Activated naive CD8-positive, alpha-beta T cell treated with anti-CD3 and anti-CD28 coated beads, Interleukin-2, amount 50 U/mL, for 24 hours (primary cell): ENCODE measurements at places on chromosomes 16 and 17.

DNA sequence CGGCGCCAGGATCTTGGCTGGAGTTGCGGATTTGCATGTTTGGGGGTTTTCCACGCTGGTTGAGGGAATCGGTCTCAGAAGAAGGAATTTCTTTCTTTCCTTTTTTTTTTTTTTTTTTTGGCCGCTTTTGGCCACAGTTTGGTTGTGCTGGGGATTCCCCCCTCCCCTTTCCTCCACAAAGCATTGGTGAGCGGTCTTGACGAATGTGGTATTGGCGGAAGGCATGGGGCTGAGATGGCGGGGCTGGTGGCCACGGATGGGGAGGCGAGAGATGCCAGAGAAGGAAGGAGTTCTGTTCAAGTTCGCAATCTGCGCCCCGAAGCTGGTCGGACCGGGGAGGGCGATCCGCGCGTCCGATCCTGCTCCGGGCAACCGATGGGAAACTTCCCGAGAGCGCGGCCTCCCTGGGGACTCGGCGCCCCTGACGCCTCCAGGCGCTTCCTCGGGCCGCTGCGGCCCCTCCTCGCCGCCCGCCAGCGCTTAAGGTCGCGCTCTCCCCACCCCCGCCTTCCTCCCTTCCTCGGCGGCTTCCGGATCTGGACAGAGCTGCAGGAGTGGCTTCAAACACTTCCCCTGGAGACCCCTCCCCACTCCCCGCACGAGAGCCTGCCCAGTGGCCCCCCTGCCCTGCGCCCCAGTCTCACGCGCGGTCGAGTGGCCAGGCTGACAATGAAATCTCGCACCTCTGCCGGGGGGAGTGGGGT is 43.2 kb downstream of the RAI1 start:
- peaks cover 23% of the 10 kb centered on the region for H3K27me3 ChIP-seq
- peak overlapping the region; percentile 67 for H3K27ac ChIP-seq
- peak; percentile 44 for DNase-seq
- H3K4me3 ChIP-seq = peak overlapping the region; percentile 83

GRCh38 chr17:77503916-77504651 is 363.3 kb downstream of the SEC14L1 start:
- H3K36me3 ChIP-seq = peaks cover 10% of the 10 kb centered on the region
- no peaks in the 10 kb centered on the region for H3K4me1 ChIP-seq
- H3K27me3 ChIP-seq = no peaks in the 10 kb centered on the region
- H3K27ac ChIP-seq = no peak overlapping the region

DNA sequence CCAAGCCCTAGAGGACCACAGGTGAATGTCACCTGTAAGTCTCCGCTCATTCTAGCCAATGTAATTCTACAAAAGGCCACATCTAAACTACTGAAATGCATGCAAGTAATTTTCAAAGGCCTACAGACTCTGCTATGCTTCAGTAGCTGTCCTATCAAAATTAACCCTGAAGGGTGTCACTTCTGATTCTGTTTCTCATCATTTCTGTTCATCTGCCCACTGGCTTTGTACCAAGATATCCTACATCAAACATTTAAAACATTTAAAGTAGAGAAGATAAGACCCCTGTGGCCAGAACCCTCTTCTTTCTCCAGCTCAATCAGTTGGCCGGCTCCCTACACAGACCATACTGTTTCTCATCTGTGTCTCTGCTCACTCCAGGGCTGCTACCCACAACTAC is 21.5 kb downstream of the PHF12 start:
- peak overlapping the region; percentile 9 for H3K27ac ChIP-seq
- H3K4me1 ChIP-seq = peaks cover 67% of the 10 kb centered on the region
- H3K4me3 ChIP-seq = no peak overlapping the region
- DNase-seq = no peak

DNA sequence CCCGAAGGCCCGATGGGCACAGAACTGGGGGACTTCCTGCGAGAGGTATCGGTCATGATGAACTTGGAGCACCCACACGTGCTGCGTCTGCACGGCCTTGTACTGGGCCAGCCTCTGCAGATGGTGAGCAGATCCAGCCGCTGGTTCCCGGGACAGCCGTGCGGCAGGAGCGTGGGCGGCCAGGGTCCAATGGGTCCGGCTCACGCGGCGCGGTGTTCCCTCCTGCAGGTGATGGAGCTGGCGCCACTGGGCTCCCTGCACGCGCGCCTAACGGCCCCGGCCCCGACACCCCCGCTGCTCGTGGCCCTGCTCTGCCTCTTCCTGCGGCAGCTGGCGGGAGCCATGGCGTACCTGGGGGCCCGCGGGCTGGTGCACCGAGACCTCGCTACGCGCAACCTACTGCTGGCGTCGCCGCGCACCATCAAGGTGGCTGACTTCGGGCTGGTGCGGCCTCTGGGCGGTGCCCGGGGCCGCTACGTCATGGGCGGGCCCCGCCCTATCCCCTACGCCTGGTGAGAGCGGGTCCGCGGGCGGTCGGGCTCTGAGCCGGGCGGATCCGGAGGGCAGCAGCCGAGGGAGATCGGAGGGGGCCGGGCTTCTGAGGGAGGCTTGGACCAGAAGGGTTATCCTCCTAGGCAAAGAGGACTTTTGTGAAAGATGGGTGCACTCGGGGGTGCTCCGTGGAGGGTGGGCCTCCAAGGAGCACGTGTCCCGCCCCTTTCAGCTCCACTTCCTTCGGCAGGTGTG is 3.0 kb downstream of the TNK1 start:
- H3K4me3 ChIP-seq = peak overlapping the region; percentile 77
- peaks cover 35% of the 10 kb centered on the region for H3K27me3 ChIP-seq
- H3K36me3 ChIP-seq = peaks cover under 1% of the 10 kb centered on the region
- H3K4me1 ChIP-seq = peaks cover 9% of the 10 kb centered on the region
- no peak overlapping the region for H3K27ac ChIP-seq

- no peaks in the 10 kb centered on the region for H3K4me1 ChIP-seq
- H3K27me3 ChIP-seq = no peaks in the 10 kb centered on the region
- DNase-seq = no peak
- no peak overlapping the region for H3K27ac ChIP-seq
- peaks cover 24% of the 10 kb centered on the region for H3K36me3 ChIP-seq
These were observed 78.5 kb downstream of the ZZEF1 start for GRCh38 chr17:4064366-4064765.

- H3K27me3 ChIP-seq = no peaks in the 10 kb centered on the region
- no peak for DNase-seq
- no peak overlapping the region for H3K27ac ChIP-seq
- H3K4me1 ChIP-seq = no peaks in the 10 kb centered on the region
These were observed 303.4 kb downstream of the SLC39A11 start for GRCh38 chr17:72788950-72789585.

DNA sequence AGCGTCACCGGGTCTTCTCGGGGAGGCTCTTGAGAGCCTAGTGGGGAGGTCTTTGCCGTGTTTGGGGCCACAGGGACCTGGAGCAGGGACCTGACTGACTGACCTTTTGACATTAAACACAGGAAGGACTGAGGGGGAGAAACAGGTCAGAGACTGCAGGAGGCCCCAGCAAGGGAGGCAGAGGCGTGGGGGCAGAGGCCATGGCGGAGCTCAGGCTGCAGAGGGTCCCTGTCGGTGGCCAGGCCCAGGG is 41.6 kb upstream of the GSE1 start:
- peaks cover 78% of the 10 kb centered on the region for H3K4me1 ChIP-seq
- H3K27ac ChIP-seq = no peak overlapping the region
- H3K27me3 ChIP-seq = no peaks in the 10 kb centered on the region

GRCh38 chr17:64102627-64103390 is 27.1 kb downstream of the ERN1 start:
- H3K4me3 ChIP-seq = no peak overlapping the region
- no peaks in the 10 kb centered on the region for H3K36me3 ChIP-seq
- H3K27ac ChIP-seq = no peak overlapping the region
- H3K27me3 ChIP-seq = no peaks in the 10 kb centered on the region

DNA sequence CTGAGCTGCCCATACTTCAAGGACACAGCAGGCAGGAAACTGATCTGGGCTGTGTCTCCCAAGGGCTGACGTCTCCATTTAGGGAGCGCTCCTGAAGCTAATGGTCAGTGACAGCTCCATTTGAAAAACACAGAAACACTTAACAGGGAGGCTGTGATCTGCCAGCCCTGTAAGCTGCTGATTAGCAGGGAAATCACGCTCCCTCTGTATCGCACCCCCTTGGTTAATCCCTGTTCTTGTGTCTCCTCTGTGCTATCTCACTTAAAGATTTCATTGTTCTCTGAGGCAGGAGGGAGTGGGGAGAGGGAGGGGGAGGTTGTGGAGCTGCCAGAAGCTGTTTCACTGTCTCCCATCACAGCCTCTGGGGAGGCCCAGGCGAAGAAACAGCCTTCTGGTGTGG is 47.4 kb upstream of the CACNG3 start:
- no peak for DNase-seq
- no peak overlapping the region for H3K4me3 ChIP-seq
- peaks cover 42% of the 10 kb centered on the region for H3K36me3 ChIP-seq
- no peaks in the 10 kb centered on the region for H3K4me1 ChIP-seq

DNA sequence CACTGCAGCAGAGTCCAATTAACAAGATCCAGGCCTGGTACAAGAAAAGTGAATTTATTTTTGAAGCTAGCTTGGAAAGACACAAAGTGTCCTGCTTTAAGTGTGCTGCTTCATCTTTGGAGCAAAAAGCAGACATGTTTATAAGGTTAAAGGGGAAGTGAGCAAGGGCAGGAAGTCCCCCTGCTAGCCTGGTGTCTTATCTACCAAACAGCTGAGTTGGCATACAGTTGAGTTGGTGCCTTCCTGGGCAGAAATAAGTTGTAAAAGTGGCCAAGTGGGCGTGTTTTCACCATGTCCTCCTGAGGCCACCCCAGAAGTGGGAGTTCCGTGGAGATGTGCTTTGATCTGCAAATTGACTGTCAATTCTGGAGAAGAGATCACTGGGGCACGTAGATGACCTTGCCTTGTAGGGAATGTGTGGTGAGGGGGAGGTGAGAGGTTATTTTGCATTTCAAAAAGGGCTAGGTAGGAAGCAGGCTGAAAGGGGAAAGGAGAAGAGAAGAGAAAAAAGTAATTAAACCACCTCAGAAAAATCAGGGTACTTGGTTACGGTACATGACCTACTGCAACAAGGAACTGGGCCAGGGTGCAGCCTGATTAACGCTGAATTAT is 38.3 kb upstream of the HSBP1 start:
- H3K27me3 ChIP-seq = no peaks in the 10 kb centered on the region
- H3K27ac ChIP-seq = no peak overlapping the region
- H3K4me1 ChIP-seq = peaks cover 2% of the 10 kb centered on the region
- H3K4me3 ChIP-seq = no peak overlapping the region
- no peaks in the 10 kb centered on the region for H3K36me3 ChIP-seq

DNA sequence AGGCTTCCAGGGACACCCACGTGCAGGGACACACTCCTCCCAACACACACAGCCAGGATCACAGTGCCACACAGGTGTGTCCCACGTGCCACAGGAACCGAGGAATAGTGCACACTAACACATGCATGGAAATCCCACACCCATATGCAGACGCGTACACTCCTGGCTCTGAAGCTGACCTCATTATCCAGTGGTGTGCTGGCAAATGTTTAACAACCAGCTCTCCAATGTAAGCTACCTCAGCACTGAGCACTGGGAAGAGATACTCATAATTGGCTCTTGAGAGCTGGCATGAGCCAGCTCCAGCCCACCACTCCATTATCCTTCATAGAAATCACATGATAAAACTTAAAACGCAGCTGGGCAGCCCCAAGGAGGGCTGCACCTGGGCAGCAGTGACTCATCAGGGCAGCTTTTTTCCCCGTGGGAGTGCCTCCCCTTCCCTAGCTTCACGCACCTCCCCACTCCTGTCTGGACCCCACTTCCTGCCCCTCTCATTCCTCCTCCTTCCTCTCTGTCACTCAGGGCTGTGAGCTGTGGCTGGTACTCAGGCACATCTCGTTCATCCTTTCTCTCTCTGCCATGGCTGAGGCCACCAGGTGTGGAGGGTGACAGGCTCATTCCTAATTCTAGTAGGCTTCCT is 14.9 kb upstream of the TBX21 start:
- no peak for DNase-seq
- H3K36me3 ChIP-seq = no peaks in the 10 kb centered on the region

DNA sequence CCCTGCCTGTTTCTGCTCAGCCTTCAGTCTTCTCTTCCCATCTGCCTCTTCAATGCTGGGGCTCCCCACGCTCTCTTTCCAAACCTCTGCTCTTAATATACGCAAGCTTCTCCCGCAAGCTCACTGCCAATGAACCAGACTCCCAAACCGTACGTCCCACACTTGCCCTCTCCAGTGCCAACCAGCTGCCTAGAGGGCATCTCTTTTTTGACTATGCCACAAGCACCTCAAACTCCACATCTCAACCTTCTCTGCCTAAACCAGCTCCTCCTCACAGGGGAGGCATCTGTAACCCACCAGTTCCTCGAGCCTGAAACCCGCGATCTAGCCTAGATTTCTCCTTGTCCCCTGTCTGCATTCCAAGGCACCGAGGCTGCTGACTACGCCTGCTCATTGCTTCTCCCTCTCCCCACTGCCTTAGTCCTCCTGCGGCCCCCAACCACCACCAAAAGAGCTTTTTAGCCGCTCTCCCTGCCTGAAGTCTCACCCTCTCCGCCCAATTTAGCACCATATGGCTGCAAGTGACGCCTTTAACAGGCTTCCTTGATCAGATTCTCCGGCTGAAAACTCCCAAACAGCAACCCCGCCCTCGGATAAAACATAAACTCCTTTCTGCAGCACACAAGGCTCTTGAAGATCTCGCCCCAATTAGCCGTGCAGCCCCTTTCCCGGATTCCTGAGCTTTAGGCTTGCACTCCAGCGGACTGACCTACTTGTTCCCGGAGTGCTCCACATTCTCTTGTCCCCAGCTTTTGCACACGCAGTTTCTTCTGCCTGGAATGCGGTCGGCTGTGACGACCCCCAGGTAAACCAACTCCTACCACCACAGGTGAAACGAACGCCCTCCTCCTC is 1.5 kb downstream of the GGA2 start:
- peaks cover 59% of the 10 kb centered on the region for H3K4me1 ChIP-seq
- H3K36me3 ChIP-seq = peaks cover 24% of the 10 kb centered on the region
- peak overlapping the region; percentile 66 for H3K27ac ChIP-seq
- no peaks in the 10 kb centered on the region for H3K27me3 ChIP-seq
- no peak for DNase-seq
